ENCODE measurements at places on chromosomes 6 and 20.

DNA sequence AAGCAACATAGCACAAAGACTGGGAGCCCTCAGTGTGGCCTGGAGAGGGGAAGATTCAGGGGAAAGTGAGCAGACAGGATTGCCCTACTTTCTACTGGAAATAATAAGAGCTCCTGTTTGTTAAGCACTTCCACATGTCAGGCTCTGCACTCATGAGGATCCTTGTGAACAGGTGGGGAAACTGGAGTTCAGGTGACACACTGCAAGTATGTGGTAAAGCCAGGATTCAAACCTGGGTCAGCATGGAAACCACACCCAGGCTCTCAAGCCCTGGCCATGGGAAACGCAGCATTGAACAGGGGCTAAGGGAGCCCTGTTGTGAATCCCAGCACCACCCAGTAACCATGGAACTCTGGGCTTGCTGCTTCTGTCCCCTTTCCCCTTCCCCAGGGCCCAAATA is 42.8 kb upstream of the ID1 start:
- DNase-seq, result no peak

GRCh38 chr6:159693128-159693893 is at the start of gene SOD2:
SOD2 (minus strand) TSS chr6:159693241; CDS start chr6:159693167, 74 bp downstream.
- DNase-seq, result peak; percentile 54

DNA sequence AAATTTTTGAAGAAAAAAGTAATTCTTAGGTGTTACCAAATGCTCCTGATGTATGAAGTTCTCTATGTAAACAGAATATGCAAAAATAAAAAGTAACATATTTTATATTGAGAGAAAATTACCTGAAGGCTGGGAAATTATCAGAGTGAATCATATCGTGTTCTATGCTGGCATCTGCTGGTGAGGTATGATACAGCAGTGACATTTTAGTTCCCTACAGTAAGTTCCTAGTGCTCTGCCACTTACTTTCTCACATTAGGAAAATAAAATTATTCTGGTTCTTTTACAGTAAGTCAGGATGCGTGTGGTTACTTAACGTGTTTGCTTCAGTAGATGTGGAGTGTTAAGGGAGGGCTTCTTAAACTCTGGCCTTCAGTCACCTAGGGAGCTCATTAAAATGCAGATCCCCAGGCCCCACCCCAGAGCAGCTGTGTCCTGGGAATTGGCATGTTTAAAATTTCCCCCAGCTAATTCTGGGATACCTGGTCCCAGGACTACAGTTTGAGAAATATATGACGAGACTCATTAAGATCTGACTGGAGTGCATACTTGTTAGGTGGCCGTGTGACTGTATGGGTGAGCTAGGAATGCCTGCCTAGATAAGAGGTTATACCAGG is 3.2 kb downstream of the ACTR5 start:
- DNase-seq, result no peak

GRCh38 chr6:170075659-170076223 is 215.1 kb downstream of the DLL1 start:
- DNase-seq, result no peak

GRCh38 chr6:32937230-32937633 is 3.6 kb downstream of the HLA-DMB start:
- no peak for DNase-seq

- DNase-seq, result no peak
Measured at GRCh38 chr6:38375341-38375740, 264.4 kb downstream of the BTBD9 start.

GRCh38 chr20:21380711-21381110 is 16.6 kb downstream of the NKX2-4 start:
- no peak for DNase-seq

GRCh38 chr6:32742374-32742773 is 1.2 kb downstream of the HLA-DQA2 start:
- DNase-seq, result no peak
